ENCODE measurements at places on chromosomes 2 and 18.

DNA sequence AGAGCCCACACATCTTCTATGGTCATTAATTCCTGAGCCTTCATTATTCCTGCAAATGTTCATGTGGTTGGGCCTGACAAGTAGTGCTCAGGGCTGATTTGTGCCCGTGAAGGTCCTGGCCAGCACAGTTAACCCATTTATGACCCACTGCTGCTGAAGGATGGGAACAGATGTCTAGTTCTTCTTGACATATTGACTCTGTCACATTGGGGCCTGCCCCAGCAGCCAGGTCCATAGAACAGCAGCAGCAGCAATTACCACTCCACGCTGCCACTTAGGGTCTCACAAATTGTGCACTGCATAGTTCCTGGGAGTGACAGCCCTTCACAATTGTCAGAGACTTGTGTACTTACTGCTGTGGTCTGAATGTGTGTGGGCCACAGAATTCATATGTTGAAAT lies 442.3 kb upstream of the RGPD4 start:
- DNase-seq, result no peak

DNA sequence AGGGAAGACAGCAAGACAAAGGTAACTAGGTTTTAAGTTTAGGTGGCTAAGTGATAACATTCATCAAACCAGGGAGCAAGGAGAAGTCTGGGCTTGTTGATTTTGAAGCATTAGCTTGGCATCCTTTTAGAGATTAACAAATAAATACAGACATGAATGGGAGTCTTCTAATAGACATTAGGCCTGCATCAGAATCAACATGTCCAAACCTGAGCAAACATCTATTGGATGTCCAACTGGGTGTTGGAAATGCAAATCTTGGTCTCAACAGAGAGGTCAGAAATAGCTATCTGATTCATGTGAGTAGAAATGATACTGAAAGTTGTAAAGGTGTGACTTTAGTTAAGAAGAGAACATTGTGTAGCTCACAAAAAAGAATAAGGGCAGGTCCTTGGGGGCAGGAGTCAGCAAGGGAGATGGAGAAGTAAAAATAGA lies 85.5 kb upstream of the RND3 start:
- no peak for DNase-seq

DNA sequence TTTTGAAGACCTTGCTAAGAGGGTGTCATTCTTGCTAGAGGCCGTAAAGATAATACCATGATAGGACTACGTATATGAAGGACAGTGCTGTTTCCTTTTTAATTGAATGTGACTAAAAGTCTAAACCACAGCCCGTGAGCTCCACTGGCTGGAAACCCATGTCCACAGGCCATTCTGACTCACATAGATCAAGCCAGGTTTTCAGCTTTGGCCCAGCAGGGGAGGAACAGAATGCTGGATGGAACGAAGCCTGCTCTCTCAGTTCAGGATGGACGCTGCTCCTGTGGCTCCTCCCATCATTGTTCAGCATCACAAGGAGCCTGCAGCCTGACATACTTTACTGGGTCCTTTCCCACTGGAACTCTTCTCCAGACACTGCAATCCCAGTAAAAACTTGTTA lies 47.6 kb downstream of the ALPK2 start:
- peak; percentile 69 for DNase-seq

GRCh38 chr2:230877116-230877758 lies 12.5 kb downstream of the ITM2C start:
- no peak for DNase-seq

DNA sequence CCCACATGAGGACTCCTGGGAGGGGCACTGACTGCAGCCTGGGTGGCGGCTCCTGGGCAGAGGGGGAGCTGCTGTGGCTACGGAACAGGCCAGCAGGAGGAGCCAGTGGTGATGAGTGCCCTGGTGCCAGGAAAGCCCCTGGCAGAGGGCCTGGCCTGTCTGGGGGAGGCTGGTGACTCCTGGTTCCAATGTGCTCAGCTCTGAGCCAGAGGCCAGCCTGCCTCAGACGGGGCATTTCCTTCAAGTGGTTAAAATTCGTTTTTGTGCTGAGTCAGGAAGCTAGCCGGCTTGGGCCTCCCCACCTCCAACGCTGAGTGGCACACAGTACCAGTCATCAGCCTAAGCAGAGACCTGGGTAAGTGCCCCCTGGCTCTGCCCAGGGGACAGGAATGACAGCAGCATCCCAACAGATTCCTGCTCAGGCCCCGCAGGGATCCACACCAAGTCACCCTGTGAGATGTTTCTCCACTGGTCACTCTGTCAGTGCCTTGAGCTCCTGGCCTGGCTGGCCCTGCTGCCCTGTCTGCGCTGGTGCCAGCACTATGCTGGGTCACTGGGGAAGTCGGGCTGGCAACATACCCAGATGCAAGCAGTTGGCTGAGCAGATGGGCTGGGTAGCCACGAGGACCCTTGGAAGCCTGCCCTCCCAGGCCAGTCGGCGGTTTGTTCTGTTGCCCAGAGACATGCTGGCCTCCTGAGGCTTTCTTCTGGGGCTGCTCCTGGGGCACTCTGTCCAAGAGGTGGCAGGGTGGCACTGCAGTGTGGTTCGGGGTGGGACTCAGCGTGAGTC lies 7.1 kb upstream of the KLF11 start:
- DNase-seq, result no peak

DNA sequence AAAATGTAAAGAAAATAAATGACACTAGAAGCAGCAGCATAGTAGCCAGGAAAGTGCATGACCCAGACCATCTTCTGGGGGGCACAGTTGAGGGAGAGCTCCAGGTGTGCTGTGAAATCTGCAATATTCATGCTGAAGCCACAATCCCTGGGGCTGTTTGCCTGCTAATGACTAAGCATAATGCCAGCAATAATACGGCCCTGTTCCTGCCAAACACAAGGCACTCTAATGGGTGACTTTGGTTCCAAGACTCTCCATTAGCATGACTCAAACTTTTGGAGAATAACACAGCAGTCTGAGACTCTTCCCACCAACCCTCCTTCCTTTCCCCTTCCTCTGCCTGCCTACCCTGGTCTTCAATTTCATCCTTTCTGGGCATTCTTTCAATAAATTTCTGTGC lies 77.9 kb upstream of the DOCK10 start:
- DNase-seq, result no peak

DNA sequence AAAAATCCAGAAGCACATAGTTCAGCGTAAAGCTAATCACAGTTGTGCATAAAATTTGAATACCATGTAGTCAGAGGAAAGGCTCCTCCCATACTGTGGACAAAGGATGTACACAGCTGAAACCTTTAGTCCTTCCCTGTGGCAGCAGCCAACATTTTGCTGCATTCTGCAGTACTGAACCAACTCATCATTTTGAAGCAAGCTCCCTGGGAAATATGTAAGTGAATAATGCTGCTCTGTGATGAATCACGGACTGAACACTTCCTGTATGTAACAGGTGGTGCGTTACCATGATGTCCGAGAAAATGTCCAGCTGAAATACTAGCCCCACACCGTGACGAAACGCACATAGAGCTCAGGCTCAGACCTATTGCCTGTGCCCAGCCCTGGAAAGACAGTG lies 421.1 kb upstream of the RAB12 start:
- DNase-seq, result peak; percentile 71

- DNase-seq, result no peak
These were observed 74.9 kb downstream of the SGPP2 start for GRCh38 chr2:222499226-222499625.

- no peak for DNase-seq
These were observed 67.6 kb downstream of the LAMA3 start for GRCh38 chr18:23756590-23757436.

DNA sequence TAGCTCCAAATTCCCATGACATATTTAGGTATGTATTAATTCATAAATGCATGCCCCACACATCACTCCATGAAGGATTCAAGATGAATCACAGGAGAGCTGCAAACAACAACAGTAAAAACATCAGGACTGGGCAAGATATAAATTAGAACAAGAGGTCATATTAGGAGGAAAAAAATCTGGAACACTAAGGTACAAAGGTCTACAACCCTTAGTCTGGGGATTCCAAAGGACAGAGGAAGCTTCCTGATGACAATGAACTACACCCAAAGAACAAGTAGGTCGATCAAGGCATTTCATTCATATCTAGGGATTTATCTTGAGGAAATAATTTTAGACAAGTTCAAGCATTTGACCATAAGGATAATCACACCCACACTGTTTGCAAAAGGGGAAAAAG lies 14.5 kb downstream of the VPS4B start:
- DNase-seq, result no peak

GRCh38 chr18:63040788-63041410 lies 278.7 kb downstream of the BCL2 start:
- DNase-seq, result no peak

DNA sequence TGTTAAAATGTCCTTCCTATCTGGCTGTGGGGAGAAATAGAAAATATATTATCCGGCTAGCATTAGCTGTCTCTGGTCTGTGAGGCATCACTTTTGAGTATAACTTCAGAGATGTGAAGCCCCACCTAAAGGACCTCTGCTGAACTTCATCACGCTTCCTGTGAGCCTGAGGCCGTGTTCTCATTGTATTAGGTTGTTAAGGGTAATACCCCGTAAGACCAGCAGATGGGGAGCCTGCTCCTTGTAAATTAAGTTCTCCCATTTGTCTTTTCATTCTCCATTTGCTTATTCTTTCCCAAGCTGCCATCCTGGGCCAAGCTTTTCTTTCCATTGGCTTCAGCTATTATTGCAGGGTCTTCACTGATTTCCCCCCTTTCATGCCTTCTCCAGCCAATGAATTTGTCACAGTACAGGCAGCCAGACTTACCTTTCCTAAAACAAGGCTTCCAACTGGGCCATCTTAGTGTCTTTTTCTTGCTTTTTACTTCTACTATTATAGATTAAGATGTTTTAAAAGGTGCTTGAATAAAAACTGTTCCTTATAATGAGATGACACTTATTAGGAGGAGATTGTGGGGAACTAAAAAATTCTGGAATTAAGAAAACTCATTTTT lies 12.4 kb downstream of the NIF3L1 start:
- peak; percentile 64 for DNase-seq

- DNase-seq, result no peak
These were observed 19.9 kb upstream of the INHBB start for GRCh38 chr2:120326066-120326465.

DNA sequence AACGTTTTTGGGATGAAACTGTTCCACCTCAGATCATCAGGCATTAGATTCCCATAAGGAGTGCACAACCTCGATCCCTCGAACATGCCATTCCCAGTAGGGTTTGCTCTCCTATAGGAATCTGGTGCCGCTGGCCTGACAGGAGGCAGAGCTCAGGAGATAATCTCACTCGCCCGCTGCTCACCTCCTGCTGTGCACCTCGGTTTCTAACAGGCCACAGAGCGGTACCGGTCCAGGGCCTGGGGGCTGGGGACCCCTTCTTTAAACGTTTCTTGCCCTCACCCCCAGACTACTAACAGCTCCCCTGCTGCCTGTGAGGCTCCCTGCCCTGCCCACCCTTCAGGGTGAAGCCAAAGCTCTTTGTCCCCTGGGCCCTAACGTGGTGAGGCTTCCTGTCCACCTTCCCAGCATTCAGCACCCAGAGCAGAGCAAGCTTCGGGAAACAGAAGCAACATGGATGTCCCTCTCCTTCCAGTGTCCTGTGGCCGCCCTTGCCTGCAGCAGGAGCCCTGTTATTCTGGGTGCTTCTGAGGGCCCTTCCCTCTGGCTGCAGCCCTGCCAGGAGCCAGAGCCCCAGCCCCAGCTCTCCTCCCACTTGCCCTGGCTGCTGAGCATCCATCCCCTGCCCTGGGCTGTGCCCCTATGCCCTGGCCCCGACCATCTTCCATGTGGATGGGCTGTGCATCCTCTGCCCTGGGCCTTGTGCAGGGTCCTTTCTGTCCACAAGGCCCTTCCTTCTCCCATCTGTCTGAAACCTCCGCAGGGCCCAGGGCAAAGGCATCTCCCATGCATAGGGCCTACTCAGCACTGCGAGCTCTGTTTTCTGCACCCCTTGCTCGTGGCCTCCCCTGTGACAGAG lies 140.1 kb downstream of the MBP start:
- no peak for DNase-seq

DNA sequence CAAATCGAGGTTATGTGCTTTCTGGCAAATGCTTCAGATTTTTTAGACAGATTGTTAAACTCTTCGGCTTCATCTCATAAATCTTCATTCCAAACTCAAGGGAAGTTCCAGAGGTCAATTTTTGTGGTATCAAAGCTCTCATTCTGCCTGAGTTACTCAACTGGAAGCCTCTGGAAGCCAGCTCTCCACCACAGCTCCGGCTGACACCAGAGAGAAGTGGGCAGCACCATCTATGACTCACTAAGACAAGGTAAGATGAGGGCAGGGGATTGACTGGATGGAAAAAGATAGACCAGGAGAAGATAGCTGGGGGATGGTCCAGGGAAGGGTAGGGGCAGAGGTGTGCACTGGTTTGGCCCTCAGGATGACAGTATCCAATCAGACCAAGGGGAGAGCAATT lies 137.3 kb upstream of the HNRNPA3 start:
- no peak for DNase-seq

DNA sequence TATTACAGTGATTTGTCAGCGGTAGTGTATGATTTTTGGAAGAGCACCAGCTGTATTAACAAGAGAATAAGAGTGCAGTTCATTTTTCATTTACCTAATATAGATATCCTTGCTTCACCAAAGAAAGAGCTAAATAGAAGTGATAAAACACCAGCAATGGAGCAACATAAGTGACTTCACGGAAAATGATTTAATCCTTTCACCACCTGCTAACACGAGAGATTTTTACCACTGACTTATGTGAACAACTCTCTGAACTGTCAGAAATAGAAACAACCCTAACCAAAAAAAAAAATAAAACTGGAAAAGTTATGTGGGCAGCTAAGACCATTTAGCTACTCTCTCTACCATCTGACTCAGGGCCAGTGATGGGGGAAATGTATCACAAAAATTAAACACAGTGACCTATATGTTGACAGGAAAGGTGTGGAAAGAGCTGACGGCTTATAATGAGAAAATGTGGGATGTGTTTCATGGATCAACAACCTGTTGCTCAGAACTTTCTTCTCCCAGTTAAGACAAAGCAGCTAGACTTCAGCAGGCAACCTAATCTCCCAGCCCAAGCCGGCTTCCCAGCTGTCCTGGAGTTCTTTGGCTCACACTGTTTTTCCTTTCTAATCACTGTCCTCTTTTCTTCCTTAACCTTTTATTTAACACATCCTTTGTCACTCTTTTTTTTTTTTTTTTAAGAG lies 272.7 kb downstream of the SS18 start:
- DNase-seq, result no peak

DNA sequence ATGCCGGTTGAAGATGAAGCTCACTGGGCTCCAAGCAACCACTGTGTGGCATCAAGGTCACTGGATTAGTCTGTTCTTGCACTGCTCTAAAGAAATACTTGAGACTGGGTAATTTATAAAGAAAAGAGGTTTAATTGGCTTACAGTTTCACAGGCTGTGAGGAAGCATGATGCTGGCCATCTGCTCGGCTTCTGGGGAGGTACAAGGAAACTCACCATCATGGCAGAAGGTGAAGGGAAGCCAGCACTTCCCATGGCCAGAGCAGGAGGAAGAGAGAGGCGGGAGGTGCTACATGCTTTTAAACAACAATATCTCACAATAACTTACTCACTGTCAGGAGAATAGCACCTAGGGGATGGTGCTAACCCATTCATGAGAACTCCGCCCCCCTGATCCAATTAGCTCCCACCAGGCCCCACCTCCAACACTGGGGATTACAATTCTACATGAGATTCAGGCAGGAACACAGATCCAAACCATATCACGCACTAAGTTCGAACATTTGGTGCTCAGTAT lies 109.7 kb upstream of the MGAT5 start:
- DNase-seq, result no peak

- no peak for DNase-seq
These were observed 19.0 kb downstream of the LCT start for GRCh38 chr2:135817951-135818350.

GRCh38 chr2:238719641-238720040 lies 128.2 kb upstream of the TWIST2 start:
- DNase-seq, result no peak

GRCh38 chr18:25243257-25243656 lies 108.7 kb downstream of the ZNF521 start:
- no peak for DNase-seq

- DNase-seq, result no peak
These were observed 97.3 kb upstream of the GCFC2 start for GRCh38 chr2:75807992-75808391.

All from skeletal muscle cell (primary cell).